ENCODE measurements at places on chromosomes 1 and 21. TPM values are rescaled to one million over a fixed set of nuclear protein-coding genes. Genes with fewer than 3 reads are reported as not detected.
A peak's percentile ranks its signal among the peaks of the same experiment; 100 is the strongest.

DNA sequence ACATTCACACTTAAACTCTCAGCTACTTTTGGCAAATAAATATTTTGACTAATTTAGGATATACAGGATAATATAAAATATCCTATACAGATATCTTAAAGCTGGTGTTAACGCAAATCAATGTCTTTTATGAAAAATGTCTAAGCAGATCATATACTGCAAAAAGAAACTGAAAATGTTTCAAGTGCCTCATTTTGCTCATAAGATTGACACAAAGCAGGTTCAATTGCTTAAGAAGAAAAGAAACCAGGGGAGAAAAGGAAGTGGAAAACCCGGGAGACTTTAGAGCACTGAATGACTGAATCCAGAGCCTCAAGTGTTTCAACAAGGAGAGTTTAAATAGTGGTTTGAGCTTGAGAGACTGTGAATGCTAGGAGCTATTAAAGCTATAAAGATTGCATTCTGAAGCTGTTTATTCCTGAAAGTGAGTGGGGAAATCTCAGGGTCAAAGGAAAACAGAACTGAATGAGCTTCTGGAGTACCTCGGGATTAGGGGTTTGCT lies 1943.0 kb downstream of the MRPL39 start:
- peak; percentile 15 for DNase-seq

GRCh38 chr1:151839457-151840403 lies at the start of gene C2CD4D:
TSS of gene C2CD4D (minus strand) at chr1:151839820. CDS start at chr1:151838989, 831 bp downstream.
- DNase-seq, result peak; percentile 74

DNA sequence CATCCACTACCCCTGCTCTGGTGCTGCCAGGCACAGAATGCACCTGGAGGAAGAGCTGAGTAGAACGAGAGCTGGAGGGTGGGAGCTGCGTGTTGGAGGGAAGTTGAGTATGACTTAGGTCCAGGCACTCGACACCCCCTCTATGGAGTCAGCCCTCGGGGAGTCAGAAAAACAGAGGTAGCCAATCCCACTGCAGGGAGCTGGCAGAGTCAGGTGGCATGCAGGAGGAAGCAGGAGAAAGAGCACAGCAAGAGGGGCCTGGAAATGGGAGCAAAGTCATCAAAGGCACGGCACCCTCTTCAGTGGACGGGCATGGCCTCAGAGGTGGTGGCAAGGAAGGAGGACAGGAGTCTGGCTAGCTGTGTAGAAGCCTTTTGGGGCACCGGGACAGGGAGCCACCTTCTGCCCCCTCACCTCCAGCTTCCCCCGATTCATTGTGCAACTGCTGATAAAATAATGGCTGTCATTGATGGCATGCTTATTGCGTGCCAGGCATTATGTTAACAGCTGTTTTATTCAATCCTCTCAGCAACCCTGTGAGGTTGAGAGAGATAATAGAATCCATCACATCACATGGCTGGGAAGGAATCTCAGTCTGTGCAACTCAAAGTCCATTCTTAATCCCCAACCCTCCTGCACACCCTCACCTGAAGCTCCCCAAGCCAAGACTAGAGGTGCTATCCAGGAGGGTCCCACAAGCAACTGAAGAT lies 42.0 kb downstream of the C1orf198 start:
- DNase-seq, result peak; percentile 58

GRCh38 chr1:86942743-86943142 lies 28.3 kb downstream of the HS2ST1 start:
- DNase-seq, result no peak

DNA sequence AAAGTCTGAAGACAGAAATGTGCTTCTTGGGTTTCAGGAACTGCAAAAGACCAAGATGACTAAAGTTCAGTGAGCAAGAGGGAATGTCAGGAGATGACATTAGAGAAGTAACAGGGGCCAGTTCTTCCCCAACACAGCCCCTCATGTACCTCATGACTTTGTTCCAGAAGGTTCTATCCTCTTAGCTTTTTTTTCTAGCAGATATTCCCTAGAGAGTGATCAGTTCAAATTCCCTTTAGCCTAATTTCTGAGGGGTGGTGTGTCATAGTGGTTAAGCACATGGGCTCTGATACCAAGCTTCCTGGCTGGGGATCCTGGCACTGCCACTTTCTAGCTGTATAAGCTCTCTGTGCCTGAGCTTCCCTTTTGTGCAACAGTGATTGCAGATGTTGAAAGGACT lies 108.0 kb downstream of the LBR start:
- no peak for DNase-seq

DNA sequence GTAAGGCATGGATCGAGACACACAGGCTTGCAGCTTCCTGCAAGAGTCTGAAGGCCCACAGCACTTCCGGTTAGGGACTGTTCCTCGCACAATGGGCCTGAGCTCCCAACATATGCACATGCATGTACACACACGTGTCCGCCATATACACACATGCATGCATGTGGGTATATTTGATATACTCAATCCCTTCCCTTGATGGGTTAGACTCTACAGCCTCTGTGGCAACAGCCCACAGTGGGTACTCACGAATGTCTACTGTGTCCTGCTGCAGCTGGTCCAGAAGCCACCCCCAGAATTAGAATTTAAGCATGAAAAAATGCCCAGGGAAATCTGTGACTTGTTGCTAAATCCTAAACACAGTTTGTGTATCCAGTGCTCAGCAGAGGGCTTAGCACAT lies 9.9 kb downstream of the F3 start:
- DNase-seq, result no peak

DNA sequence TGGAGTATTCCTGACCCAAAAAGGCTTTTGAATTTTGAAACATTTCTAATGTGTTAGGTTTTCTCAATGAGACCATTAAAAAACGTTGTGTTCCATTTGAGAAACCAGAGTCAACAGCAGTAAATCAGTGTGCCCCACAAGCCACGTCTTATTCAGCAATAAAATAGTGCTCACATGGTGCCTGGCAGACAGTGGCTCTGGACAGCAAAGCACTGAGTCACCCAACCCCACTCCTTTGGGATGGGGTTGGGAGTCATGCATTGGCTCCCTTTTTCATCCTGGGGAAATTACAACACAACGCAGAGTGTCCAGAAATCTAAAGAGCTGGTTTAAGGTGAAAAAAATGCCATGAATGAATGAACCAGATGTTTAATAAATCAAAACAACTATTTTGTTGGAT lies 46.5 kb downstream of the KCNJ15 start:
- DNase-seq, result no peak

- no peak for DNase-seq
Observed at GRCh38 chr21:42417533-42417932, 13.8 kb downstream of the UBASH3A start.

DNA sequence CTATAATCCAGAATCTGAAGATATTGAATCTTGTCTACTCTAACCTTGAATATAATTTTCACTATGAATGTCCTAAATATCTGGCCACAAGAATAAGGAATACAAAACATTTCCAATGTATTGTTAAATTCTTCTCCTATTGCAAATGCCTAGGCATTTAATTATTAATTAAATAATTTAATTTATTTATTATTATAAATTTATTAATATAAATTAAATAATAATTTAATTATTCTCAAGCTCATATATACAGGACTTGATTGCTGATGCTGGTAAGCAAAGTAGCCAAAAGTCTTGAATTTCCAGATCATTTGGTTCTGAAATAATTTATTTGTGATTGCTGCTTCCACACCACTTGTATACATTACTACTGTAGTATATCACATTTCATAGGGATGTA lies 71.1 kb downstream of the SAMSN1 start:
- no peak for DNase-seq

- no peak for DNase-seq
Observed at GRCh38 chr1:210775289-210775688, 358.7 kb downstream of the KCNH1 start.

DNA sequence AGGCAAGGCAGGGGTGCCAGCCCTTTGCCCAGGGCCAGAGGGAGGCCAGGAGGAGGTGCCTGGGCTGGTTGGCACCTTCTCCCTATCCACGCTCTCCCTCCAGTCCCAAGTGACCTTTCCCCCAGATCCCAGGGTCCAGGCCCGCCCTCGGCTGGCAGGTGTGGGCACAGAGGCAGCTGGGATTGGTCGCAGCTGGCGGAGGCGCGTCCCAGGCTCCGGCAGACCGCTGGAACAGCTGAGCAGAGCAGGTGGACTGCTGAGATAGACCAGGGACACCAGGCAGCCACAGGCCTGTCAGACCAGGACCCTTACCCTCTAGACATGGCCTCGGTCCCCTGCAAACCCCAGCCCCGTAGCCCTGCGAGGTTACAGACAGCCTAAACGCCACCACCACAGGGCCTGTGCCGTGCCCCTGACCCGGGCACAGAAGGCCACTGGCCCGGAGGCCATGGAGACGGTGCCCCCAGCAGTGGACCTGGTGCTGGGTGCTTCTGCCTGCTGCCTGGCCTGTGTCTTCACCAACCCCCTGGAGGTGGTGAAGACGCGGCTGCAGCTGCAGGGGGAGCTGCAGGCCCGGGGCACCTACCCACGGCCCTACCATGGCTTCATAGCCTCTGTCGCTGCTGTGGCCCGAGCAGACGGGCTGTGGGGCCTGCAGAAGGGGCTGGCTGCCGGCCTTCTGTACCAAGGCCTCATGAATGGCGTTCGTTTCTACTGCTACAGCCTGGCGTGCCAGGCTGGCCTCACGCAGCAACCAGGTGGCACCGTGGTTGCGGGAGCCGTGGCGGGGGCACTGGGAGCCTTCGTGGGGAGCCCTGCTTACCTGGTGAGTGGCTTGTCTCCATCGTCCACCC lies at the start of gene SLC25A34:
Gene SLC25A34, plus strand, starts transcription at position 221 of the 854 bp plus-strand sequence. Its CDS starts 228 bp downstream, at position 449.
- peak; percentile 93 for DNase-seq

GRCh38 chr1:83692524-83693381 lies 306.2 kb downstream of the TTLL7 start:
- DNase-seq, result peak; percentile 32

DNA sequence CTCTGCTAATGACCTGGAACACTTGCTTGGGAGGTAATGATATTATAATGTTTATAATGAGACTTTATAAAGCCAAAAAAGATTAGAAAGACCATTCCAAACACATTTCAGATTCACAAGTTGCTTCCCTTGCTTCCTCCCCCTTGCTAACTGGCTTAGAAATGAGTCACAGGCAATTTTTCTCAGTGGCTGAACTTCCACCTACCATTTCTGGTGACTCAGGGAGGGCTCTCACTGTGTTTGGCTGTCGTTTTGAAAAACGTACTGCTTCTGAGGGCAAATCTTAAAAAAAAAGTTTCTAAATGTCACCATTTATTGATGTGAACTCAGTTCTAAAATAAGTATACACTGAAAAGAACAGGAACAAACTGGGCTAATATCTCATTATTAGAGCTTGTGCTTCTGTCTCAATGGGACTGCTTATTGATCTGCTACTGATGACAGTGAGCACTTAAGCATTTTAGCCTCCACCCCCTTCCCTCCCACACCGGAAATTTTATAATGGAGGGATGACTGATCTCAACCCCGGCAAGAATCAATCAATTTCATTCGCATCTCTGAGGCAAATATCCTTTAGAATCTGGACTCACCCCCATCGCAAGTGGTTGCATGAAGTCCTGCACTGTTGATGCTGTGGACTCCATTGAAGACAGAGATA lies 278.3 kb downstream of the KCTD3 start:
- no peak for DNase-seq

NUF2 gene
- total RNA-seq, result 17.5 TPM

KDF1 gene
- total RNA-seq, result 2.3 TPM

KRTAP11-1 gene
- total RNA-seq, result not detected
